Activated CD4-positive, alpha-beta T cell treated with anti-CD3 and anti-CD28 coated beads, Interleukin-2, amount 10 ng/mL, durations not matched to agents 7 days and 5 days (primary cell): ENCODE measurements at places on chromosomes 1 and 21.

GRCh38 chr1:177480741-177481305 is 310.1 kb downstream of the BRINP2 start:
- DNase-seq, result no peak

- DNase-seq, result no peak
These were observed 115.3 kb downstream of the ADSS2 start for GRCh38 chr1:244336232-244336899.

- no peak for DNase-seq
These were observed 145.1 kb downstream of the CNIH3 start for GRCh38 chr1:224761245-224761644.

DNA sequence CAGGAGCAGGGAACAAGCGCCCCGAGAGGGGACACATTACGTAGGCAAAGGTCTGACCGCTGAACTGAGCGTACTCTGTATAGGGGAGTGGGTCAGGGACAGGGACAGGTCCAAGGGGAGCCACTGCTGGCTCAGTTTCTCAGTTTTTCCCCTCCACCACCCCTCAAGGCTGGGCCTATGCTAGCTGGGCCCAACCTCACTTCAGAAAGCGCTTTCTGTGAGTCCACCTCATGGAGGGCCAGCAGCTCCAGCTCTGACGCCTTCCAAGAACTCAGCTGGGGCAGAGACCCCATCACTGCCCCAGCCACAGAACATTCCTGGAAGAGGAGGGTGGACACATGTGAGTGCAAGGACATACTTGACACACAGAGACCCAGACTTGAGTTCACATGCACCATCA is 242.0 kb downstream of the FOXD2 start:
- DNase-seq, result no peak

DNA sequence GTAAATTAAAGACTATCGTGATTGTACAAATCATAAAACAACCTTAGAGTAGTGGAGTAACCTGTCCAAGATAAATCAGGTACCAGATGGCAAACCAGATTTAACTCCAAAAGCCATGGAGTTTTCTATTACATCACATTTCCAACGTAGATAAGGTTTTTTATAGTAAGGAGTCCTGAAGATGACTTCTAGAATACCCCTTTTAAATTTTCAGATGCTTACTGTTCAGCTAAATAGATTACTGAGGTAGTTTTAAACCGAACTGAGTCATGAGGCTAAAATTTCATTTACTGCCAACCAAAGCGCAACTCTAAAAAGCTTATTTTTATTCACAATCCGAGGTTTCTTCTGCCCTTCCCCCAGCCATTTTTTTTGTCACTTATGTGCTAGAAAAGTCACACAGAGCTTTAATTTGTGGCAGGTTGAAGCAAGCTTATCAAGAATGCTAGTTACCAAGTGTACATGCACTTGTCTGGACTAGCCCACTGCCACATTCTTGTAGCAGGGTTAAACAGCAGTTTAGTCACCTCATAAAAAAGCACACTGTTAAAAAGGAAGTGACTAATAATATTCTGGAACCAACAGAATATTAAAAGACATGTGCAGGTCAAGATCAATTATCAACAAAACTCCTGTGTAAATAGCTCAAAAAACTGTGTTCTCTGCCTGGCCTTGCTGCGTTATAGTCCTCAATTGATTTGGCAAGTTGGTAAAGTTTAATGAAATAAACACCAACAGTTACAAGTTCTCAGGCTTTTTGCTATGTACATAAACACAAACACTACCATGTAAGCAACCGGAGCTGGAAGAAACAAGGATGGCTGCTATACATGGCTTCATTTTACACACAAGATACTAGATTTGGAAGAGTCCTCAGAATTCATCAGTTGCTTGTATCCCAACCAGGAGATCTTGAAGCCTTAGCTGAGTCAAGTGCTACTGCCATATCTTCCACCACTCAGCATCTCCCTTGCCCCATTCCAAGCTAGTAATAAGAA is 180.3 kb upstream of the DMRTA2 start:
- DNase-seq, result no peak

GRCh38 chr1:226111098-226111882 is 48.8 kb downstream of the H3-3A start:
- DNase-seq, result no peak

- no peak for DNase-seq
These were observed 123.9 kb downstream of the RRAGC start for GRCh38 chr1:38735651-38736161.

DNA sequence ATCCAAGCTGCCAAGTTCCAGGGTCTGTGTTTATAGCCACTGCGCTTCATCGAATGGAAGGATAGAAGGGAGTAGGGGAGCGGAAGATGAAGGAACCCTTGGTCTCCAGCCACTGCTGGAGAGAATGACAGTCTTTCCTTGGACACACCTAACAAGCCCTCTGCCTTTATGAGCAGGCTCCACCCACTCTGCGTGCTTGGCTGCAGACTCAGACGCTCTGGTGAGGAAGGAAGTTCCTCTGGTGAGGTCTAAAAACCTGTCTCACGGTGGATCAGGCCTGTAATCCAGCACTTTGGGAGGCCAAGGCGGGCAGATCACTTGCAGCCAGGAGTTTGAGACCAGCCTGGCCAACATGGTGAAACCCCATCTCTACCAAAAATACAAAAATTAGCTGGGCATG is 55.4 kb downstream of the MATN1 start:
- DNase-seq, result no peak

- DNase-seq, result no peak
These were observed 66.8 kb upstream of the ASB17 start for GRCh38 chr1:75999034-75999433.

DNA sequence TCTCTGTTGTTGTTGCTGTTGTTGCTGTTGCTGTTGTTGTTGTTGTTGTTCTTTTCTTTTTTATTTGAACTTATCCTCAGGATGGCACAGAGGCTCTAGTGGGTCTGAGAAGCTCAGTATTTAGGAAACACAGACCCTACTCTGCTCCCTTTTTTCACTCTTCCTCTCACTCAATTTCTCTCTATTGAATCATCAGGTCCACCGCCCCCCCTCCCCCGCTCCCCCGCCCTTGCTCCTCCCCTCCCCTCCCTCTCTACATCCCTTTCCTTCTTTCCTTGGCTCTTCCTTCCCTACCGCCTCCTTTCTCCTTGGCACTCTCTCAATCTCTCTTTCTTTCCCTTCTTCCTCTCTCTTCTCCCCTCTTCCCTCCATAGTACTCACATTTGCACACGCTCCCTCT is 218.5 kb upstream of the ZC3H12A start:
- no peak for DNase-seq

GRCh38 chr1:41823471-41823870 is 95.3 kb downstream of the HIVEP3 start:
- no peak for DNase-seq
